AG08395 (cell line): ENCODE measurements at places on chromosomes 3 and 15.

DNA sequence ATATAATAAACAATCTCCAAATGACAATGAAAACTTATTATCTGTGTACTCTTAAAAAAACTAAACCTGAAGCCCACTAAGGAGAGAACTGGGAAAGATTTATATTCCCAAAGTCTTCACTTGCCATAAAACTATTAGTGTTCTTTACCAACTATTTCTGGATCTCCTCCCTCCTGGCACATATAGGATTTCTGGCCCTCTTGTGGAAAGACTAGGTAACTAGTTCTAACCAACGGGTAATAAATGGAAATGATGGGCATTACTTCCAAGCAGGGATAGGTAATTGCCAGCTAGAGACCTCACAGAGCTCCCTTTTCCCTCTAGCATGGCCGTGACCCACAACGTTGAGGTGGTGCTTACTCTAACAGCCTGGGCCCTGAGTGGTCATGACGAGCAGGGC, 110.1 kb downstream of the DNAH12 start:
- DNase-seq = peak; percentile 27

DNA sequence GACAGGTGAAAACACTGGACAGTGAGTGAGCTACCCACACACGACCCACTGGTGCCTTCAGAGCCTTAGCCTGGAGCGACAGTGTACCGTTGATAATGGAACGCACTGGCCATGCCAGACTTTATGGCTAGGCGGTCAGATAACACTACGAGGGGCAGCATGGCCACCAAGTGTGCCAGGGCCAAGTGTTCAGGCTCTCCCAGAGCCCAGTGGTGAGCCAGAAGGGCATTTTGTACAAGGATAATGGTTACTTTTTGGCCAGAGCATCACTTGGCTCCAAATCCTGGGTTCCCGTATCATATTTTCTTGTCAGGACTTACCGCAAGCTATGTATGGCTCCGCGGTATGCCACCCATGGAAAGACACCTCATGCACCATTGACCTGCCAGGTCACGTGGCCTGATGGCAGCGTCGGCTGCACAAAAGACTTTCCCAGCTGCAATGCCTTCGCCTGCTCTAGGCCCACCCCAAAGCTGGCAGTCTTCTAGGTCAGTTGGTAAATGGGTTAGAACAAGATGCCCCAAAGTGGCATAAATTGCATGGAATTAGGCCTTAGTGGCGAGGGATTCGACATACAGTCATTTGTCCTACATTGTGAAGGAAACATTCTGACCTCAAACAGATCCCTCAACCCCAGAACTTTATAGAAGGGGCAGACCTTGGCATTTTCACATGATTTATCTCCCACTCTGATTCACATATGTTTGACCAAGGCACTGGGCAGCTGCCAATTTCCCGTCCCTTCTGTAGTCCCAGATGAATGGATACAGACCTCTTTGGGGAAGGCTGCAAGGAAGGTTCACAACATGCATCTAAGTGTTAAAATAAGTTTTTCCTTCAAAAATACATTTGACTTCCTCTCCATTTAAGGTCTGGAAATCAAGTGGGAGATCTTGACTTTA, 12.2 kb upstream of the SLC28A1 start:
- no peak for DNase-seq

DNA sequence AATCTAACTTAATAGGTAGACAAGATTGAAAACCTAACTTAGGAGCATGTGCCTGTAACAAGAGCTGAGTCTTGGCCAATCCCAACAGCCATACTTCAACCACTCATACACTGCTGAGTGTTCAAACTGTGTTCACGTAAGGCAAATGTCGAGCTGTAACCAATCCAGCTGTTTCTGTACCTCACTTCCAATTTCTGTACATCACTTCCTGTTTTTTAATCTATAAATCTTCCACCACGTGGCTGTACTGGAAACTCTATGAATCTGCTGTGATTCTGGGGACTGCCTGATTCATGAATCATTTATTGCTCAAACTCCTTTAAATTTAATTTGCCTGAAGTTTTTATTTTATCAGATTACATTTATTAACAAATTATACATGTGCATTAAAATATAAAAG, 44.6 kb upstream of the NEDD4 start:
- no peak for DNase-seq

- no peak for DNase-seq
Measured at GRCh38 chr3:15199493-15200105, 6.4 kb upstream of the CAPN7 start.

GRCh38 chr3:184687363-184688015, 24.4 kb downstream of the MAGEF1 start:
- no peak for DNase-seq

DNA sequence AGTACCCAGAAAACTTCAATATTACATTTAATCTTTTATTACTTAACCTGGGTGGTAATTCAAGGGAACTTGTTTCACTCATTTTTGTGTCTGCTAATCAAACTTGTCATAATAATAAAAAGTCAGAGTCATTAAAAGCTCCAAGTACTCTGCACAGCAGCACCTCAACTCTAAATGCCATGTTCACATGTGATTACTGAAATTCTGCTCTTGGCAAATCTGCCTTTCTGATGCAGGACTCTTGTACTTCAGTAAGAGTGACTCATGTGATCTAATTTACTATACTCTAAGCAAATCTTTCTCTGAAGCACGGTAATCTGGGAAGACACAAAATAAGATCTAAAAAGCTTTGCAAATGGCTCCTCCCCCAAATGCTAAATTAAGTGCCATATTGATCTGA, 6.4 kb downstream of the ROBO1 start:
- DNase-seq = no peak

- no peak for DNase-seq
Measured at GRCh38 chr3:143595456-143596077, 252.7 kb downstream of the SLC9A9 start.

DNA sequence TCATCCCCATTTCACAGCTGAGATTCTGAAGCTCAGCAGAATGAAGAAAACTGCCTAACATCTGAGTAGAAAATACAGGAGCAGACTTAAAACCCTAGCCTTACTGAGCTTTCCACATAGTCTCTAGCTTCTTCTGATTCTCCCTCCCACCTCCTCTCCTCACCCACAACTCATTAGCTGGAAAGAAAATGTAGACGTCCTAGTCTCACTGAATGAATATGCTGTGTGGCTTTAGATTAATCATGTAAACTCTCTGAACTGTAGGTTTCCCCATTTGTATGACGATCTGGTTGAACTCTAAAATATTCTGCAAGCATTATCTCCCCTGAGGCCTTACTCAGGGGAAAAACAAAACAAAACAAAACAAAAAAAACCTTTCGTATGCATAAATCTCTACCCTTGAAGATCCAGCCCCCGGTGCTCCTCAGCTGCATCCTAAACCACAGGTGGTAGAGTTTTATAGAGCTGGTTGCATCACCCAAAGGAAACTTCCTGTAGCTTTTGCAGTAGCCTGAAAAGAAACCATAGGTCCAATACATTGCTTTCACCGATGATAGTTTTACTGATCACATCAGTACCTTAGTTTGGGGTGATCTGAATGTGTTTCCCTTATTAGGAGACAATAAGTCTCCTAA, 40.6 kb downstream of the FOXB1 start:
- DNase-seq = no peak

DNA sequence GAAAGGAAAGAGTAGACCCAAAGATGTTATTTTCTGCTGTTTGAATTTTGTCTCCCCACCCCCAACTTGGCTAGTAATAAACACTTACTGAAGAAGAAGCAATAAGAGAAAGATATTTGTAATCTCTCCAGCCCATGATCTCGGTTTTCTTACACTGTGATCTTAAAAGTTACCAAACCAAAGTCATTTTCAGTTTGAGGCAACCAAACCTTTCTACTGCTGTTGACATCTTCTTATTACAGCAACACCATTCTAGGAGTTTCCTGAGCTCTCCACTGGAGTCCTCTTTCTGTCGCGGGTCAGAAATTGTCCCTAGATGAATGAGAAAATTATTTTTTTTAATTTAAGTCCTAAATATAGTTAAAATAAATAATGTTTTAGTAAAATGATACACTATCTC, 21.6 kb downstream of the CLDN18 start:
- DNase-seq = no peak

DNA sequence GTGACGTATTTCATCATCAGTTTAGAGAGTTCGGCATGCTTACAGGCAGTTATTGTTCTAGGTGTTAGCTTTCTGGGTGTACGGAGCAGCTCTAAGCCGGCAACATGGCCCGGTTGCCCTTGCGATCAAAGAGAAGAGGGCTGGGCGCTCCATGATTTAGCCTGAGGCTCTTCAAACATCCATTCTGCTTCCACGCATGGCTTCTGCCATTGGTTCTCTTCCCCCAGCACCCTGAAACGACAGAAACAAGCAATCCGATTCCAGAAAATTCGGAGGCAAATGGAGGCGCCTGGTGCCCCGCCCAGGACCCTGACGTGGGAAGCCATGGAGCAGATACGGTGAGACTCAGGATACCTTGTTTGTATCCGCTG, 574 bp downstream of the NGRN start:
- peak; percentile 15 for DNase-seq

- no peak for DNase-seq
Measured at GRCh38 chr3:122395582-122395981, 11.6 kb downstream of the FAM162A start.

DNA sequence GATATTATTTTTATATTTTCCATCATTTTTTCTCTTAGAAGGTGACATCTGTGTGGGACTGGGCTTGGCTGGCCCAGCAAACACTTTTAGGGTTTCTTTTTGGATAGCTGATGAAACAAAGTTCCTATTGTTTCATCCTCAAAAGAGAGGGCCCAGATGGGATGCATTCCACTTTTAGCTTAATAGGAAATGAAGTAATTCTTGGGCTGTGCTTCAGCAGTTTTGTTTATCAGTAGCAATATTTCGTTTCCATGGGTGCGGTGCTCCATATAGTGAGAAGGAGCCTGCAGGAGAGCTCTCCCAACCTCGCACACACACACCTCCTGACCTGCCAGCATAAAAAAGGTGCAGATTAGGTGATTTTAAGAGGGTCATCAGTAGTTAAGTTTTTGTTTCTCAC, 147.5 kb downstream of the AKAP13 start:
- peak; percentile 75 for DNase-seq

DNA sequence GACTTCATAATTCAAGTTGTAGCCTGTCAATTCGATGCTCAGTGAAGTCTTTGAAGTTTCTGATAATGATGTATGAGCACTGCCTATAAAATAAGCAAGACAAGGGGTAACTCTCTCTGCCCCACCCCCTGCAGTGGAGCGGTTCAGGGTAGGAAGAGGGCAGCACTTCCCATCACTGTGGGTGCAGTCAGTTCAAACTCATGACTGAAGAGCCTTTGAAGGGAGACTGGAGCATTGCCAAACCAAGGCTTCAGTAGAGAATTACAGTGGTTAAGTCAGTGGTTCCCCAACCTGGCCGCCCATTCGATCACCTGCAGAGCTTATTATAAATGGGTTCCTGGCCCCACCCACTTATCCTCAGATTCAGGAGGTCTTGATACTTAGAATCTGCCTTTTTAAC, 190.6 kb downstream of the SHQ1 start:
- no peak for DNase-seq

DNA sequence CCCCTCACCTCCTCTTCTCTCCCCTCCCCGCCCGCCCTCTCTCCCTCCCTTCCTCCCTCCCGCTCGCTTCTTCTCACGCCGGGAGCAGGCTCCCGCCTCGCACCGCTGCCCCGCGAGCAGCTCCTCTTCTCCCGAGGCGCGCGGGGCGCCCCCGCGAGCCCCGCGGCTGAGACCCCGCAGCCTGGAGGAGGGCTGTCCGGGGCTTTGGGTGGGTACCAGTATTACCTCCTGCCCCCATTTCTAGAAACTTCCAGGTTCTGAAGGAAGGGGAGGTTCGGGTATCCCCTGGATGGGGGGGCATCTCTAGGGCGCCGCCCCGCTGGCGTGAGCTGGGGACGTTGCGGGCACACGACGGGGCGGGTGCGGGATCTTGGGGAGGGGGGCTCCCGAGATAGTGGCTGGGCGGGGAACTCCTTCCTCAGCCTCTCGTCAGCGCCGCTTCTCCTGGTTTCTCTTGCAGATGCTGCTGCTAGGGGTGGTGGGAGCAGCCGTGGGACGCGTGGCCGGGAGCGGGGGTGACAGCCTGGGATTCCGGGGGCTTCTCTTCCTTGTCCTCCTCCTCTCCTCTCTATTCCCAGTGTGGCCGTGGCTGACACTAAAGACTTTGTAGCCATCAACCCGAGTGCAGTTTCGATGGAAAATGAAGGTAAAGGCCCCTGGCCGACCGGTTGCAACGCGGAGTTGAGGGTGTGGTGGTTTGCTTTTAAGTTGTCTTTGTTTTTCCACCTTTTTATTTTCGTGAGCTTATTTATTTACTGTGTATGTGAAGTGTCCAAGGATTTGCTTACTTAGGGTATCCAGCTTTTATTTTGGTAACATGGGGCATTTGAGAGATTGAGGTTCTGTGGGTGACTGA, 474 bp downstream of the ATP2C1 start:
- peak; percentile 31 for DNase-seq

- DNase-seq = no peak
Measured at GRCh38 chr15:74460298-74460697, 662 bp downstream of the UBL7 start.

GRCh38 chr3:148882288-148882687, 17.2 kb downstream of the CPA3 start:
- peak; percentile 20 for DNase-seq

DNA sequence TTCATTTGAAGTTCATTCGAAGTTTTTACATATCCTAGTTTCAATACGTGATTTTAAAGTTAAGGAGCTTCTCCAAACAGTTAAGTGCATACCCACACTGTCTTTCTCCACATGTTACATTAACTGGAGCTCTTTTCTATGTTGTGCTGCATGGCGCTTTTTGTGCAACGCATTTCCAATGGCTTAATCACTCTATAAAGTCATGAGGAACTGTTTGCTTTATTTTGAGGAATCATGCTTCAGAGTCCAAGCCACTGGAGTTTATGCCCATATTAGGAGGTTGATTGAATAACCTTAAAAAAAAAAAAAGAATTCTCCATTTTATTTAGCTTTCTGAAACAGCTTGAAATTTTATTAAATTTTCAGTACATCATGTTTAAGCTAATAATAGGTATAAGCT, 109.4 kb upstream of the MBNL1 start:
- peak; percentile 36 for DNase-seq

GRCh38 chr3:20904671-20905070, 718.7 kb upstream of the SGO1 start:
- DNase-seq = no peak

DNA sequence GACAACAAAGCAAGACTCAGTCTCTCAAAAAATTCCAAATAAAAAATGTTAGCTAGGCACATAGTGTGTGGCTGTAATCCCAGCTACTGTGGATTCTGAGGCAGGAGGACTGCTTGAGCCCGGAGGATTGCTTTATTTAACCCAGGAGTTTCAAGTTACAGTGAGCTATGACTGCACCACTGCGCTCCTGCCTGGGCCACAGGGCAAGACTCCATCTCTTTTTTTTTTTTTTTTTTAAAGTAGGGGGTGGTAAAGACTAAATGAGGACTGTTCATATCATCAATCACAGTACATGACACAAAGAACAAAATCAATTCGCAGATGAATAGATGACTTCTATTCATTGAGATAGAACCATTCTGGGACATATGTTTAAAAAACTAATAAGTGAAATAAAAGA, 48.1 kb downstream of the ACAP2 start:
- no peak for DNase-seq

GRCh38 chr3:65027335-65027734, 339.5 kb upstream of the ADAMTS9 start:
- no peak for DNase-seq

- DNase-seq = peak; percentile 39
Measured at GRCh38 chr3:129398803-129399144, 29.7 kb downstream of the EFCAB12 start.

- DNase-seq = peak; percentile 83
Measured at GRCh38 chr3:8663177-8664061, 18.8 kb upstream of the SSUH2 start.
